NCI-H1092 treated with DMSO at 0.1 percent for 48 hours (cell line): ENCODE measurements at places on chromosomes 2 and 18.

GRCh38 chr2:102082571-102083392 lies 59.8 kb upstream of the IL1R1 start:
- DNase-seq = no peak

GRCh38 chr2:232225429-232225828 lies 153.1 kb upstream of the ALPP start:
- no peak for DNase-seq

DNA sequence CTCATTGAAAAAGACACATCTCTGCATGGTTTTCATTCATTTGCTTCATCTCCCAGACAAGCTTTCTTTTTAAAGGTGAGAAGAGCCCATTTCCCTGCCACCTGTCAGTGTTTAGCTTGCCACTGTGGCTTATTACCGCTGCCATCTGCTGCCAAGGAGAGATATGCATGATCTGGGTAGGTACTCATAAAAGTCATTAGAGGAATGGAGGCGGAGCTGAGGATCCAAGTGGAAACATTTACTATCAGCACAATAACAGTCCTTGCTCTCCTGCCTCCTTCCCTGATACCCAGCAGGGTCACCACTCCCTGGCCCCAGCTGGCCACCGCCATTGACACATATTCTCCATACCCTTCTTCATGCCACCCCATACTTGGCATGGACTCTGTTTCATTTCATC lies 390.4 kb downstream of the TSN start:
- DNase-seq = peak; percentile 23

- no peak for DNase-seq
Measured at GRCh38 chr2:65420712-65421431, 11.5 kb downstream of the SPRED2 start.

DNA sequence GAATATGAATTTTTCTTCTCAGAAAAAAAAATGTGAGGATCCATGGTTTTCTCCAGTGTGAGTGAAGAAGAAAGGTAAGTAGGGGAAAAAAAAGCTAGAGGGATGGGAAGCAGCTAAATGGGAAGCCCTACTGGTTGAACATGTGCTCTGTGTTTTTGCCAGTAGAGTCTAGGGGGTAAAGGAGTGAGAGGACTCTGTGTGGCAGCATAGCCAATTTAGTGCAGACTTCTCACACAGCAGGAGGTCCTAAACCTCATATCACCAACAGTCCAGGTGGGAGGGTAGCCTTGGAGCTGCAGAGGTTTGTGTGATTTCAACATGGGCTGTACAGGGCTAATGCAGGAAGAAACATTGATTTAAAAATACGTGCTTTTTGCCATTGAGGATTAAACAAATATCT lies 334.5 kb upstream of the SPHKAP start:
- no peak for DNase-seq

DNA sequence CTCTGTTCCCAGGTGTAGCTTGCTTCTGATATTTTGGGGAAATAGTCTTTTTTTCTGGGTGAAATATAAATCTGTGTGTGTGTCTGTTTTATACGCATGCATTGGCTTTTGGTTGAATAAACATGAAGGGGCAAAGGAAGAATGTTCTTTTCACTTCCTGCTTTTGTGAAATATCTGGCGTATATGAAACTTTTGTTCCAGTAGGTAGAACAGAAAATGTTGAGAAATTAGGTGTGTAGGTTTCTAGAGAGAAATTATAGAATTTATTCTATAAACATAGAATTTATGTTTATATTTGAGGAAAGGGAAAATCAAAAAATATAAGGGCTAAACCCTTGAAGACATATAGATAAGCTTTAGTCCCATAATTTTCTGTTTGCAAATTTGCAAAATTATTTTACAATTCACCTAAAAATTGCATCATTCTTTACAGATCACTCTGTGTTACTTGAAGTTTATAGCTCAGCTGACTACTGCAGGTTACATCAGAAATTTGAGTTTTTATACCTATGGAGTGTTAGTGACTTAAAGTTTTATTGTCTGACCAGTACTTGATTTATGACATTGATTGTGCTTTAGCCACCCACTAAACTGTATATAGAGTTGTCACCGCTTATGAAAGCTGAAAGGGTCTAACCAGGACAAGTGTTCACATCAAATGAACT lies 116.1 kb downstream of the FAM117B start:
- no peak for DNase-seq

DNA sequence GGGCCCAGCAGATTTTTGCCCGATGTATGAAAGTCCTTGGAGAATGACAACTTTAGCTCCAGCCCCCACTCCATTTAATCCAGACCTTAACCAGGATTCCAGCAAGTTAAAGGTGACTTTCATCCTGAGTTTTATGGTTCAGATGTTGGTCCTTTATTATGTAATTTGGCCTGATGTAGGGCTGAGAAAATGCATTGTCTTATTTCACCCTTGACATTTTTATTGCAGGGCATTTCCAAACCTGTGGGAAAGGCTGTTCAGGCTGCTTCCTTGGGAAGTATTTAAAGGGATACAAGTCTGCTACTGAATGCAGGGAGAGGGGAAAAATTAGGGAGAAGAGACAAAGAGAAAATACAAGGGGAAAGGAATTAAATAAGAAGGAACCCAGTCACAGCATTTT lies 48.8 kb downstream of the ASB1 start:
- DNase-seq = no peak

DNA sequence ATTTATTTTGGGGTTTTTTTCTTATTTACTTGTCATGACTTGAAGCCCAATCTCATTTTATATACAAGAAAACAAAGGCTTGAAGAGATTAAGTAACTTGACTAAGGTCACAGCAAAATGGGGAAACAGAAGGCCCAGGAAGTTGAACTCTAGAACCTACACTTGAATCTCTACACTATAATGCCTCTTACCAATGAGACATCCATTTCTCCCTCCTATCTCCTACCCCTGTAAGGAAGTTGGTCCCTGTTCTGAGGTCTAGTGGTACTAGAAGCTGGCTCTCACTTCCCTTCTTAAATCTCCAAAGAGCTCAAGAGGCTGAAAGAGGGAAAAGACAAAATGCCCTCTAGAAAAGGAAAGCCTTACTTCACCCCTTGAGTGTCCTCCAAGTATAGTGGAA lies 25.5 kb upstream of the IHH start:
- DNase-seq = no peak

- no peak for DNase-seq
Measured at GRCh38 chr18:3111523-3112240, 98.7 kb upstream of the LPIN2 start.

GRCh38 chr2:58895857-58896256 lies 654.7 kb upstream of the FANCL start:
- no peak for DNase-seq

DNA sequence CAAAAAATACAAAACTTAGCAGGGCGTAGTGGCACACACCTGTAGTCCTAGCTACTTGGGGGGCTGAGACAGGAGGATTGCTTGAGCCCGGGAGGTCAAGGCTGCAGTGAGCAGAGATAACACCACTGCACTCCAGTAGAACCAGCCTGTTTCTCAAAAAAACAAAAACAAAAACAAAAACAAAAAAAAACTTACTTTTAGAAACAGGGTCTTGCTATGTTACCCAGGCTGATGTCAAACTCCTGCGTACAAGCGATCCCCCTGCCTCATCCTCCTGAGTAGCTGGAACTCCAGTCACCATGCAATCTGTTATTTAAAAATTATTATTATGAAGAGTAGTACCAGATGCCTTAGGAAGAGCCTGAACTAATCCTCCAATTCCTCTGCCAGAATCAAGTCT lies 35.0 kb upstream of the GLI2 start:
- DNase-seq = no peak

DNA sequence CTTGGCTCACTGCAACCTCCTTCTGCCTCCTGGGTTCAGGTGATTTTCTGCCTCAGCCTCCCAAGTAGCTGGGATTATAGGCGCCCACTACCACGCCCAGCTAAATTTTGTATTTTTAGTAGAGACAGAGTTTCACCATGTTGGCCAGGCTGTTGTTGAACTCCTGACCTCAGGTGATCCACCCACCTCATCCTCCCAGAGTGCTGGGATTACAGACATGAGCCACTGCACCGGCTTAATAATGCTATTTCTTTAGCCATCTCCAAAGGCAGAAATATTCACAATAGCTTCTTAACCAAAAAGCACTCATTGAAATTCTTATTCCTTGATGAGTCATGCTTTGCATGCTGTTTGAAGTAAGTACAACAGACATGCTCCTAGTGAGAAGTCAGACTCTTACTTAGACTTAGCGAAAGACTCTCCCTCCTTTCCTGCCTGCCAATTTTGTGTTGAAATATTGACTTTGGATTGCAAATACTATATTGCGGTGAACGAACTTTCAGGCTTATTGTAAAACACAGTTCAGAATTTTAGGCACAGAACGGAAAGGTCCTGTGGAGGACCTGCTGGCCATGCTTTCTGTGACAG lies 4.4 kb downstream of the ACTR3 start:
- DNase-seq = no peak

DNA sequence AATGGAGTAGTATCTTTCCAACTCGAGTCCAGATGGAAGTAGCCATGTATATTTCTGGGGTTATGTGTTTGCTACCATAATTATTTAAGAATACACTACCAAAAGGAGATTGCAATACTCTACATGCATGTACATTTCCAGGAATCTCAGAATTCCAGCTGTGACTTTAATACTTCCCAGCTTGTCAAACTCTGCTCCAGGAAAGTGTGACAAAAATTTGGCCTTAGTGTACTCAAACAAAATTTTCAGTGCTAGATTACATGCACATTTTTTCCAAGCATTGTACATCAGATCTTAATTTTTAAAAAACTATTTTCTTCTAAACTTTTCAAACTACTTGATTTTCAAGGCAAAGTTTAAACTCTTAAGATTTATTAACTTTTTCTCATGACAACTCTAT lies 1791.6 kb downstream of the SUCLG1 start:
- no peak for DNase-seq

GRCh38 chr18:62496262-62496661 lies 26.6 kb upstream of the ZCCHC2 start:
- DNase-seq = no peak

DNA sequence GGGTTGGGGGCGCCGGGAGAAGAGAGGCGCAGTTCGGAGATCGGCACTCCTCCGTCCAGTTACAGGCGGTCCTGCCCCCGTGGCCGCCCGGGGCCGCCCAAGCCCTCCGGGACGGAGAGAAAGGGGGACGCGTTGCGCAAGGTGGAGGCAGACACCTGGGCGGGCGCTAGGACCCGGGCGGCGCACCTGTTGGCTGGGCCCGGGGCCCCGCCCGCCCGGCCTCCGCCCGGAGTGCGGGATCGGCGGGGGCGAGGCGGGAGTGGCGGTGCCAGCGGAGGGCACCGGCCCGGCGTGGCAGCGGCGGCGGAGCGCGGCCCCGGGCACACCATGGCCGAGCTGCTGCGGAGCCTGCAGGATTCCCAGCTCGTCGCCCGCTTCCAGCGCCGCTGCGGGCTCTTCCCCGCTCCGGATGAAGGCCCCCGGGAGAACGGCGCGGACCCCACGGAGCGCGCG lies at the start of gene SGPP2:
Gene SGPP2 (plus strand): TSS at position 268 of the 453 bp plus-strand sequence. CDS start 60 bp downstream, at position 328.
- no peak for DNase-seq

DNA sequence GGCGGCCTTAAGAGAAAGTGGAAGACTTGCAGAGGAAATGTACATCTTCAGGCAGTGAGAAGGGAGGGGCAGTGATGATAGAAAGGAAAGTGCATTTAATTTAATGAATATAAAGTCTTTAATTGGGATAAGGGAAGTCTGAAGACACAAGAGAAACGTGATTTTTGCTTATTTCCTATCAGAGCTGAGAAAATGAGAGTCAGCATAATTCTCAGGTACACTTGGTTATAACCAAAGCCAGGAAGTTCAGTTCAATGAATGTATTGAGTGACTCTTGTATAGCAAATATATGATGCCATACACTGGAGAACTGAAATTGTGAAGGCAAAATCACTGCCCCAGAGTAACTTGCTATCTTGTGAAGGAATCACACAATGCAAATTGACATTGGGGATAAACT lies 256.3 kb downstream of the LRRTM1 start:
- DNase-seq = no peak

DNA sequence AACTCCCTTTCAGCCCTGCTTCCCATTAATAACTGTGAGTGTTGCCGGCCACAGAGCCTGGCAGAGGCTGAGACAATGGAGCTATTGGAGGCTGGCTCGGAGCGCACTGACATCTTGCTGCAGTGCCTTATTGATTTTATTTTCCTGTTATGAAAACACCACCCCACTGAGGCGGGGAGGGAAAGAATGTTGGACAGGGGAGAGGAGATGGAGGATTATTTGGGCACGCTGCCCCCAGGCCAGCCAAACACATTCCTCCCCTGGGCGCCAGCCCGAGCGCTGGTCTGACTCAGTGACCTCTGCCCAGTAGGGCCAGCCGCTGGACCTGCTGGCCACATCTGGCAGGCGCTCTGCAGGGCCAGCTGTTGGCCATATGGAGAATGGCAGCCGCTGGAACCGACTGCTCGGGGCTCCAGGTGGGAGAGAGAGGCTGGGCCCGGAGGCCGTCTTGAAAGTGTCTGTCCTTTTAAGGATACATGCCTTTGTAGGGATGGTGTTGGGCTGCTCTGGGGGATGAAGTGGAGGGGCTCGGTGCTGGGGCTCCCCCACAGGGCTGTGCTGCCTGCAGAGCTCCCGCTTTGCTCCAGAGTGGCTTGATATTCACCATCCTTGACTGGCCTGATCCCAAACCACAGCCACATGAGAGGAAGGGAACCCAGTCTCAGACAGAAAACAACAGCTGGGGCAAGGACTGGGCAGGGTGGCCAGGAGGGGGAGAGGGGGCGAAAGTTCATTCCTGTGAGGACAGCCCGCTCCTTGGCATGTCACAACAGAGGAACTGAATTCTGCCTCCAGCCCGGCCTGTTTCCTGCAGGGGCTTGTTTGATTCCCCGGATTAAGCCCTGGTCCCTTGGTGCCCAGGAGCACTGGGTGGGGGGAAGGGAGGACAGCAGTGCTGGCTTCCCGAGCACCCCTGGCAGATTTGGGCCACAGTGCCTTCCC lies 179.0 kb downstream of the KLHL29 start:
- no peak for DNase-seq

DNA sequence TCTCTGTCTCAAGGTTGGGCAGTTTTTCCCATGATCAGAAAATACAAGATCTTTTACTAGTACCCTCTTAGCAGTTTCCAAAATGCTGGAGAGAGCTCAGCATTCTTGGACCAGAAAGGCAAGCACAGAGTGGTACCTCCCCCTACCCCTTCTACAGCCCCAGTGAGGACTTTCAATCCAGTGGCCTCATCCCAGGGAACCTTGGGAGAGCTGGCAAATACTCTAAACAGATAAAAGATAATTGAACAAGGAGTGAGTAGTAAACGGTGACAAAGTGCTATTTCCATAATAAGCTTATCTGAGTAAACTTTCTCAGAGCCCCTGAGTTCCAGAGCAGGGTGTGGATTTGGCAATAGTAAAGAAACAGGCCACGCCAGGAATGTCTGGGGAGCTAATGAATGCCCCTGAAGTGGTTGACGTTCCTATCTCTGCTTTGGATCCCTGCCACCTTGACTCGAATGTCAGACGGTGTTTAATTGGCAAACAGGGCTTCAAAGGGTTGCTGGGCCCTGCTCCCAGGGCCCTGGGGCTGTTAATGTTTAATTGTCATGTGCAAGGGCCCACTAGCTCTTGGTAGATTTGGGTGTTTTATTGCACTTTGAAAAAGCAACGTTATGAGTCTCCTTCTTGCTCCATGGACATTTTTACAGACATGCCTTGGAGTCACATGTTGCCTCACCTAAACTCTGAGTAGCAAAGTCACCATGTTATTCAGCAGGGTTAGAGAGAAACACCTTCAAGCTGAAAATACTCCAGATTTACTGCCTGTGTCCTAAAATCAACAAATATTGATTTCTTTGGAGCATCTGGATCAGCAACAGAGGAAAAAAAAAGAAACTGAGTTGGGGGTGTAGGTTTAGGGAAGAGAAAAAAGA lies 239.9 kb downstream of the CYRIA start:
- DNase-seq = peak; percentile 0

GRCh38 chr2:8803658-8804379 lies 33.6 kb downstream of the KIDINS220 start:
- DNase-seq = no peak

GRCh38 chr2:25056098-25056821 lies 14.4 kb downstream of the EFR3B start:
- no peak for DNase-seq
